ENCODE measurements at places on chromosomes 1 and 21.

GRCh38 chr1:84687714-84688462 lies 2.4 kb downstream of the SSX2IP start:
- no peak for DNase-seq

DNA sequence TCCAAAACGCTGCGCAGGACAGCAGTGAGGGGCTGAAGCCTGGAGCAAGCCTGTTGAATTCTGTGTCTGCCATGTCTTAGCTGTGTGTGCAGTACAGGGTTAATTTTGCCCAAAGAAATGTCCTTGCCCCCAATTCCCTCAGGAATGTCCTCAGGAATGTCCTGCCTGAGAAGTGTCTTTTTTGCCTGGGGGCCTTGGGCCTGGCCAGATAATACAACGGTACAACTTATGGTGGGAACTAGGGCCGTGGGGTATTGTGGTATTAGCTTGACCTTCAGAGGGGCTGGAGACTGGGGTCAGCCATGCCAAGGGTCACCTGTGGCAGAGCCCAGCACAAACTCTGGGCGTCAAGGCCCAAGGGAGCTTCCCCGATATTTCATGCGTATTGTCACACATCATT lies 107.7 kb downstream of the AJAP1 start:
- peak; percentile 19 for DNase-seq

- DNase-seq, result no peak
Observed at GRCh38 chr1:204113896-204114295, 37.9 kb downstream of the ETNK2 start.

DNA sequence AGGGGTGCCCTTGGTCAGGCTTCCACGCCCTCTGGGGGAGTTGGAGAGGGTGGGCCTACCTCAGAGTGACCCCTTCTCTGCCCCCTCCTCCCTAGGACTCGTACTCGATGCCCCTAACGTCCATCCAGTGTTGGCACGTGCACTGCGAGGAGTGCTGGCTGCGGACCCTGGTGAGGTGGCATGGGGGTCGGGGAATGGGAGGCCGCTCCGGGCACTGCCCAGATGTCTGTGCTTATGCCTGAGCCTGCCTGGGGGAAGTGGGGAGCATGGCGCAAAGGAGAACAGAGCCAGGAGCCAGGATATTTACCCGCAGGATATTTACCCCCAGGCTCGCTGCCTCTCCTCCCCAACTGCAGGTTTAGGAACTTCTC lies 24.5 kb downstream of the TMEM53 start:
- no peak for DNase-seq

GRCh38 chr1:179815641-179816040 lies 62.0 kb downstream of the TOR1AIP2 start:
- DNase-seq, result no peak

DNA sequence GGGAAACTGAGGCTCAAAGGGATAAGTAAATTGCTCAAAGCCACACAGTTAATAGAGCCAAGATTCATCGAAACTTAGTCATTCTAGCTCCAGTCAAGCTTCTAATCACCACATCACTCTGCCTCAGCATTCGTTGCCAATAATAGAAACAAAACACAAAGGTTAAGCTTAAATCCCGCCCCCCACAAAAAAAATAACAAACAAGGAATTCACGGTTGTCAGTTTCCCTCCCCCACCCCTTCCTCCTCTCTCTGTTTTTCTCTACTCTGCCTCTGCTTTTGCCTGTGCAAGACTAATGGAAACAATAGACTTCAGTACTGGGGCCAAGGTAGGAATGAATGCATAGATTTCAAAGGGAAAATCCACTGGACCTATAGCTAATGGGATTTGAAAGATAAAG lies 70.7 kb upstream of the ZNF644 start:
- DNase-seq, result peak; percentile 53

DNA sequence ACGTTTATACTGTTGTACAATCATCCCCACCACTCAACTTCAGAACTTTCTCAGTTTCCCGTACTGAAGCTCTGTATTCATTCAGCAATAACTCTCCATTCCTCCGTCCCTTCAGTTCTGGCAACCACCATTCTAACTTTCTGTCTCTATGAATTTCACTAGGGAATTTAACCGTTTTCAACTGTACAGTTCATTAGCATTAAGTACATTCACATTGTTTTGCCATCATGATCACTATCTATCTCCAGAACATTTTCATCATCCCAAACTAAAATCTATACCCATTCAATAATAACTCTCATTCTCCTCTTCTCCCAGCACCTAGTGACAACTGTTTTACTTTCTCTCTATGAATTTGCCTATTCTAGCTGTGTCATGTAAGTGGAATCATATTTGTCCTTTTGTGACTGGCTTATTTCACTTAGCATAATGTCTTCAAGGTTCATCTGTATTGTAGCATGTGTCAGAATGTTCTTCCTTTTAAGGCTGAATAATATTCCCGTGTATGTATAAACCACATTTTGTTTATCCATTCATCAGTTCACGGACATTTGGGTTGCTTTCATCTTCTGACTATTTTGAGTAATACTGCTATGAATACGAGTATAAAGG lies 75.0 kb downstream of the CEP350 start:
- no peak for DNase-seq

DNA sequence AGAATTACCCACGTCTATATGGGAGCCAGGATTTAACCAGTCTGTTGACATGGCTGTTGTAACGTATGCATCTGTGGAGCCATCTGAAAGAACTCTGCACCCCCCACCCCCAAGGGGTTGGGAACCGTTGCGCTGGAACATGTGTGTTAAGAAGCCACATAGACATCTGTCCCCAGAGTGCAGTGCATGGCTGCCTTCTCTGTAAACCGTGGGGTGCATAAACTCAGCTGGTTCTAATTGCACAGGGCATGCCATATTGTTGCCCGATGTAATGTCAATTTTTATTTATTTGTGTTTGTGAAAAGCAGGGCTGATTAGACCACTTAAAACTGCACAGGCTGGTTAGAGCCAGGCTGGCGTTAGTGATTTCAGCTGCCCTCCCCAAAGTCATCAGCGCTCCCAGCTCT lies 70.1 kb upstream of the ROR1 start:
- DNase-seq, result no peak

DNA sequence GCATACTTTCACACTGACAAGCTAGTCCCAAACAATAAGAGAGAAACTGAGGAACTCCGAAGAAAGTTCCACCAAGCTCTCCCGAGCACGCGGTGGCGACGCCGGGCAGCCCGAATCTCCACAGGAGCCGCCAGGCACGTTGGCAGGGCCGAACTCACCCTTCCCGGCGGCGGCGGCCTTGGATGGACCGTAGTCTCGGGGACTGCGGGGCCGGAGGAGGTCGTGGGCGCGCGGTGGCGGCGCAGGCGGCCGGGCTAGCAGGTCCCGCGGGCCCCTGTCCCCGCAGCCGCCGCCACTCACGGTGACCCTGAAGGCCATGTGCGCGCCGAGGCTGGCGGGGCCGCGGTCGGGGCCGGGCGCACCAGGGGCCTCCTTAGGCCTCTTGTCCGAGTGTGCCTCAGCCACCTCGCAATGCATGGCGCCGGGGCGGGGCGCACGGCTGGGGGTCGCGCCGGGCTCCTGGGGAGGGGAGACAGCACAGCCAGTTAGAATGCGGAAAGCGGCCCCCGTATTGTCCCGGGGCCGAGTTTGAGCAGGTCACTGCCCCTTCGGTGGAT lies 1.2 kb downstream of the GLIS1 start:
- peak; percentile 55 for DNase-seq

DNA sequence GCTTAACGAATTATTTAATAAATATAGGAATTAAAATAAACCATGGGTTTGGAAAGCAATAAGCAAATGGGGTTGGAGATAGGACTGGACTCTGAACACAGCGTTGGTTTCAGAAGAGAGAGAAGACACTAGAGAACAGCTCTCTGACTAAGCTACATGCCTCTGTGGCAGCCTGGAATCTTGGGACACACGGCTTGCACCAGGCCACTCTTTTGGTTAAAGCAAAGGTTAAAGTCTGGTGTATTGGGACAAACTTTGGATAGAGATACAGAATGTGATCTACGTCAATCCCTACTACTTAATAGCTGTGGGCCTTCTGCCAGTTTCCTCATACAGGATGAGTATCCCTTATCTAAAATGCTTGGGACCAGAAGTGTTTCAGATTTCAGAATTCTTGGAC lies 49.7 kb upstream of the HSD17B7 start:
- no peak for DNase-seq

- DNase-seq, result no peak
Observed at GRCh38 chr1:22542886-22543285, 20.4 kb upstream of the EPHA8 start.
